ENCODE measurements at places on chromosomes 5 and 9.

- DNase-seq: no peak
Measured at GRCh38 chr9:79477955-79478771, 93.6 kb upstream of the TLE4 start.

DNA sequence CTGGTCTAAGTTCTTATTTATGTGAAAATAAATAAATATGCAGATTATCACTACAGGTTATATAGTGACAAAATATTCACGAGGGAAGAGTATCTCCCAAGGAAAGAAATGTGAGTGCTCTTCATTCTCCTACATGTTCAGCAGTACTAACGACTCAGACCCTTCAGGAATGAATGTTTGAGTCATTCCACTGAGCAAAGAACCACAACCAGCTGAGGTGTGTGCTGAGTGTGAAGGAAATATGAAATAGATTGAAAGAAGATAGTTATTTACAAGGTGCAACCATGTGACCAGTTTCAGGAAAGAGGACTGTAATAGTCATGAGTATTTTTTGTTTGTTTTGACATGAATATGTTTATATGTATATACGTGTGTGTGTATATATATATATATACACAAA lies 228.7 kb downstream of the TUSC1 start:
- DNase-seq: no peak

- DNase-seq: no peak
Measured at GRCh38 chr5:147957901-147958300, 51.6 kb upstream of the C5orf46 start.

DNA sequence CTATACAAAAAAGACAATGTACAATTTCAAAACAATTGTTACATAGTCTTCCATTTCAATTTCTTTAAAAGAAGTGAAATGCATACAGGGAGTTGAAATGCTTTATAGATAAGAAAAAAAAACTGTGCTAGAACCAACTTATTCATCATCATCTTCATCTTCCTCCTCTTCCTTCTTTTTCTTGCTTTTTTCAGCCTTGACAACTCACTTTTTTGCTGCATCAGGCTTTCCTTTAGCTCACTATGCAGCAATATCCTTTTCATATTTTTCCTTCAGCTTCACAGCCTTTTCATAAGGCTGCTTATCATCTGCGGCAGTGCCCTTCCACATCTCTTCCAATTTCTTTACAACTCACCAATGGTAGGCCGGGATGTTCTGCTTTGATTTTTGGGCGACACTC lies 4.4 kb downstream of the LHFPL2 start:
- no peak for DNase-seq

- no peak for DNase-seq
Measured at GRCh38 chr9:121268598-121268850, 562 bp downstream of the GSN start.

DNA sequence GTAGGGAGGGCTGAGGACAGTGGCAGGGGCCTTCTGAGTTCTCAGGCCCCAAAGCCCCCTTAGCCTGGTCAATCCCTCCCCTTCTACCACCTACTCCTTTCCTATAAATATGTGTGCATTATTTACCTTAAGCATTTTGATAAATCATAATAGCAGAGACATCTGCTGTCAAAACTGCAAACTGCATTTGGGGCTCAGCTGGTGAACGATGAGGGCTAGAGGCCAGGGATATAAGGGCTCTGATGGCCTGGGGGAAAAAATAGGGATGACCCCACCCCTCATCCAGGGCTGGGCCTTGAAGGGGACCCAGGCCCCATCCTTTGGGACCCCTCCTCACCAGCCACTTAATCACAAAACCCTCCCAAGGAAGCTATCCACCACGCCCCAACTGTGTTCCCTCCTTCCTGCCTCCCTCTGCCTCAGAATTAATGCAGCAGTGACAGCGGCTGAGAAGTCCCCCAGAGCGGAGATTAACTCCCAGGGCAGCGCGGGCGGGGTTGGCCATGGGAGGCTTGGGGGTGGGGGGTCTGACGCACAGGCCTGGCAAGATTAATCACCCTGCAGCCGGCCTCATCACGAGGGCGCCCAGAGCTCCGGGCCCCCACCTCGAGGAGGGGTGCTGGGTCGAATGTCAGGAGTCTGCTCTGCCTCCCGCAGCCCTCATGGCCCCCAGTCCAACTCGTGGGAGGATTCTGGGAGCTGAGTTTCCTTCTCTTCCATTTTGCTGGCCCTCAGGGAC lies 42.1 kb downstream of the CXXC5 start:
- DNase-seq: no peak

All from HFF-Myc (cell line).